Dermis blood vessel endothelial cell (primary cell): ENCODE measurements at places on chromosomes 11 and 22. TPM values are rescaled to one million over a fixed set of nuclear protein-coding genes. Genes with fewer than 3 reads are reported as not detected.

DNA sequence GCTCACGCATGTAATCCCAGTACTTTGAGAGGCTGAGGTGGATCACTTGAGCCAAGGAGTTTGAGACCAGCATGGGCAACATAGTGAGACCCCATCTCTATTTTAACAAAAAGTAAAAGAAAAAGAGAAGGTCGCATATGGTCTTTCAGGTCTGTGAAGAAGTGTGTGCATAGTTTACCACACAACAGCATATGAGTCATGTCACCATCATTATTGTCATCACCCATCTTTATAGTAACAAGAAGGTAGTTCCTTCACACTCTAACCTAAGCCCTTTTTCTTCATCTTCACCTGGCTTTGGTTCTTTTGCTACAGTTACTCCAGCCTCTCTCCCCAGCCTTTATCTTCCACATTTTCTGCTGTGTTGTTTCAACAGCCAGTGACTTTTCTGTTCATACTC, 39.2 kb downstream of the PACS1 start:
- DNase-seq, result no peak

DMC1 gene
- 0.85 and 1.8 TPM in 2 replicates for total RNA-seq

DNA sequence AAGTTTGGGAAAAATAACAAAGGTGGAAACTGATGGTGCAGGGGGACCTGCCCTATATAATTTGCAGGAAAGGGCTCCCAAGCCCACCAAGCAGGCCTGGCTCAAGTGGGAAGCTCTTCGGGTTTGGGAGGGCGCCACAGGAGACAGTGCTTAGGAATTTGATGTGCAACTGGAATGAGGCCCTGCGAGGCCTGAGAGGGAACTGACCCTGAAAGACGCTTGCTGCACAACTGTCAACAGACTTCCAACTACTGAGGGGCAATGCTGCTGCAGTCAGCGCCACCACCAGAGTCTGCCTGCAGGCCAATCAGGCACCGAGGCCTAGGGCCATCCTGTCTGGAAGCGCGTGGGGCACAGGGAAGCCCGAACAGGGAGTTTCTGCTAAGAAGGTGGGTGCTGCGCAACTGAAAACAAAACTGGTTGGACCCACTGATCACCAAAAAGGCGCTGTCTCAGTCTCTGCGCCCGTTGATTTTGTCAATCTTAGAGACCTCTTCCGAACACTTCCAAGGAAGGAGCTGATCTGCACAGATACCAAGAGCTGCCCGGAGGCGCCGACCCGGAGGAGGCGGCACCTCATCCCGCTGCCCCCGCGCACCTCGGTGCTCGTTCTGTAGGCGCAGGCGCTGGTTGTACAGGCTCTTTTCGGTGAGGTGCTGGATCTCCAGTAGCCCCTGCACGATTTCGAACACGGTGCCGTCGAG, 667 bp downstream of the DGCR6L start:
- DNase-seq, result peak; percentile 34

GRCh38 chr11:68169442-68169841, 43.7 kb downstream of the KMT5B start:
- no peak for DNase-seq

- no peak for DNase-seq
These were observed 235.8 kb upstream of the CCDC90B start for GRCh38 chr11:83521647-83522596.

OR51Q1 gene
- not detected in 2 replicates for total RNA-seq

FDXACB1 gene
- 1.9 and 2.0 TPM in 2 replicates for total RNA-seq

- DNase-seq, result peak; percentile 92
These were observed 113.8 kb downstream of the NECTIN1 start for GRCh38 chr11:119615003-119615881.

VSTM5 gene
- 0.05 TPM in 1 of 2 replicates, not detected in the other for total RNA-seq

DNA sequence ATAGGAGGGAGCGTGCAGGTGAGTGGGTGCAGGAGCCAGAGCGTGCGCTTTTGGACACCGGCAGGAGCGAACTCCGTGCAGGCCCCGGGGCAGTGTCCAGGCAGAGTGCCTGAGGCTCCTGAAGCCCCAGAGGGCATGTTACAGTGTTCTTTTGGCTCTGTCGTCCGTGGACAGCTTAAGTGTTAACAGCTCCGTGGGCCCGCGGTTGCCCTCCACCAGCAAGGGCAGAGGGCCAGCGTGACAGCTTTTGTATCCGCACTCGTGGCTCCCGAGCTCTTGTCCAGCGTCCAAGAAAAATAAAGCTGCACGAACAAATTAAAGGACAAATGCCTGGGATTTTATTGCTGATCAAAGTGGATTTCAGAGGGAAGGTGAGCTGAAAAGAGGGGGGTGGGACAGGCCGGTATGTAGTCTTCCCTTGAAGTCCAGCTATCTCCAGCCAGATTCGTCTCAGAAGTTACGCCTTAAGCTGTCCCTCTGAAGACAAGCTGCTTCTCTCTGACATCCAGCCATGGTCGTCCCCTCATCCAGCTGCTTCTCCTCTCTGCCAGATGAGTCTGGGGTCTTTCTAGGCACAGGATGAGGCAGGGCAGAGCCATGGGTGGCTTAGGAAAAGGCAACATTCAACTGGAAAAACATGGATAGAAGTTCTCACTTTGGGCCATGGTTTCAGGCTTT, 968 bp upstream of the TMEM109 start:
- peak; percentile 60 for DNase-seq

- peak; percentile 79 for DNase-seq
These were observed 2.3 kb downstream of the CASTOR1 start for GRCh38 chr22:30286813-30287647.

DNA sequence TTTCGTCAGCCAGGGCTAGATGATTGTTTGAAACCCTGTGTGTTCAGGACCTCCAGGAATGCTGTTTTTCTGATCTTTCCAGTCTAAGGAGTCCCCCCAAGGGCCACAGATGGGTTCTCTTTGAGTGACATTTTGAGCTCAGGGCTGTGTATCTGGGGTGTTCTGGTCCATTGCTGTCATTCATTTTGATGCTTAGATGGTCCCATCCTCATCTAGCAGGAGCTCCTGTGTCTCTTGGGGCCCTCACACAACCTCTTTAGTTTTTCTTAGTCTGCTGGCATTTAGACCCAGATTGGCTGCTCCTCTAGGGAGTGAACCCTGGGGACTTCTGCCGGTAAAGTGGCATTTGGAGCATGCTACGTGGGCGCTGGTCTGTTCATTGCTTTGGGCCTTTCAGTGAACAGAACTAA, 39.1 kb downstream of the MED15 start:
- DNase-seq, result no peak

GRCh38 chr11:117094776-117095175, 3.5 kb downstream of the SIK3 start:
- DNase-seq, result no peak

GLB1L3 gene
- total RNA-seq, result not detected in 2 replicates

OR56A1 gene
- total RNA-seq, result 0.14 TPM in 1 of 2 replicates, not detected in the other

ACTN3 gene
- total RNA-seq, result under 0.01 and 0.14 TPM in 2 replicates

GRCh38 chr22:32536352-32536751, 61.7 kb downstream of the FBXO7 start:
- no peak for DNase-seq

DNA sequence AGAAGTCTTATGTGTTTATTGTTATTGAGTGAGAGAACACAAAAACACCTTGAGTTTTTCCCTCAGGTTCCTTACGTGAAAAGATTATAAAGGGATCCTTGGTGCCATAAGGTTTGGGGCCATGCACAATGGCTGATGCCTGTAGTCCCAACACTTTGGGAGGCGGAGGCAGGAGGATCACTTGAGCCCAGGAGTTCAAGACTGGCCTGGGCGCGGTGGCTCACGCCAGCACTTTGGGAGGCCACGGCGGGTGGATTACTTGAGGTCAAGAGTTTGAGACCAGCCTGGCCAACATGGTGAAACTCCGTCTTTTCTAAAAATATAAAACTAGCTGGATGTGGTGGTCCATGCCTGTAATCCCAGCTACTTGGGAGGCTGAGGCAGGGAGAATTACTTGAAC, 5.4 kb downstream of the SMDT1 start:
- DNase-seq, result no peak

DNA sequence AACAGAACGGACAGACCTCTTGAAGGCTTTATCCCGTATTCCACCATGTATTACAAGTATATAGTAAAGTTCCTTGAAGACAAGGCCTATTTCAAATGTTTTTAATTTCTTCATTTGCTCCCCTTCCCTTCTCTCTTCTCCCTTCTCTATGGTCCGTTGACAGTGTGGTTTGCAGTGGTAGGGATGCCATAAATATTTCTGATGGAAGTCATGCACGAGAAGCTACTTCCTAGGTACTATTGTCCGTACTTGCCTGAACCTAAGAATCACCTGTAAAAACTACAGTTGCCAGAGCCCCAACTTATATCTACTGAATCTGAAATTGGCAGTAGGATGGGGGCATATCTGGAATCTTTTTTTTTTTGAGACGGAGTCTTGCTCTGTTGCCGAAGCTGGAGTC, 2.8 kb downstream of the PISD start:
- no peak for DNase-seq

GRCh38 chr11:96736601-96737000, 346.8 kb downstream of the JRKL start:
- DNase-seq, result no peak

- DNase-seq, result no peak
These were observed 114.1 kb downstream of the SERGEF start for GRCh38 chr11:17898782-17899181.

PKDREJ gene
- total RNA-seq, result under 0.01 TPM in 1 of 2 replicates, not detected in the other

EI24 gene
- total RNA-seq, result 122 and 152 TPM in 2 replicates

GRCh38 chr11:122796128-122796717, 42.1 kb upstream of the CRTAM start:
- DNase-seq, result peak; percentile 76

CNGA4 gene
- 0.09 TPM in 1 of 2 replicates, not detected in the other for total RNA-seq

GRCh38 chr22:32692371-32692770, 109.1 kb upstream of the TIMP3 start:
- no peak for DNase-seq

- DNase-seq, result no peak
These were observed 6.6 kb upstream of the CARD10 start for GRCh38 chr22:37525746-37526350.

DNA sequence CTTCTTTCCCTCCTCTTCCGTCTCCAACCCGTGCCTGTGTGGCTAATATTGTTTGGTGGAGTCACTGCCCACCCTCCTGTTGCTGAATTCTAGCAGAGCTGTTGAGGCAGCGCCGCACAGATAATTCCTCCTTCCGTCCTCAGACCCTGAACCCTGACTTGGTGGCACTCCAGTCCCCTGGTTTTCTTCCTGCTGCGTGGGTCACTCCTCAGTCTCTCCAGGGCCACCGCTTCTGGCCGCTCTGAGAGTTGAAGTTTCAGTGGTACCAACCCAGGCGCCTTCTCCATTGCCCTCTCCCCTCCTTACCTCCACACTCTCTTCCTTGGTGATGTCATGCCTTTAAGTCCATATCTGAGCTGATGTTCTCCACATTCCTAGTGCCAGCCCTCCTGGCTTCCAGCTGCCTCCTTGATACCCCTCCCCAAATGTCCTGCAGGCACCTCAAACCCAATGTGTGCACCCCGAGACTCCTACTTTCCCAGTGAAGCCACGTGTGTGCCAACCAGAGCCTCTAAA, 54.5 kb upstream of the RASD2 start:
- DNase-seq, result no peak

OR8A1 gene
- not detected in 2 replicates for total RNA-seq
